ENCODE measurements at places on chromosomes 7 and 10.

DNA sequence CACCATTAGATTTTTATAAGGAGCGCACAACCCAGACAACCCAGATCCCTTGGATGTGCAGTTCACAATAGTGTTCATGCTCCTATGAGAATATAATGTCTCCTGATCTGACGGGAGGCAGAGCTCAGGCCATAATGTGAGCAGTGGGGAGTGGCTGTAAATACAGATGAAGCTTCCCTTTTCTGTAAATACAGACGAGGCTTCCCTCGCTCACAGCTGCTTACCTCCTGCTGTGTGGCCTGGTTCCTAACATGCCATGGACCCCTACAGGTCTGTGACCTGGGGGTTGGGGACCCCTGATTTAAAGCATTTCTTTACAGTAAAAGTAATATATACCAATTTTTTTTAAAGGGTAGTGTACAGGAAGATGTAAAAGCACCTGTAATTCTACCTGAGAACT is 33.2 kb downstream of the HELLS start:
- no peak for DNase-seq

GRCh38 chr10:2130705-2131305 is 393.5 kb upstream of the ADARB2 start:
- DNase-seq: no peak

- peak; percentile 70 for DNase-seq
Measured at GRCh38 chr7:14748461-14748860, 154.1 kb downstream of the DGKB start.

GRCh38 chr10:75191821-75192568 is 18.6 kb upstream of the VDAC2 start:
- peak; percentile 89 for DNase-seq

DNA sequence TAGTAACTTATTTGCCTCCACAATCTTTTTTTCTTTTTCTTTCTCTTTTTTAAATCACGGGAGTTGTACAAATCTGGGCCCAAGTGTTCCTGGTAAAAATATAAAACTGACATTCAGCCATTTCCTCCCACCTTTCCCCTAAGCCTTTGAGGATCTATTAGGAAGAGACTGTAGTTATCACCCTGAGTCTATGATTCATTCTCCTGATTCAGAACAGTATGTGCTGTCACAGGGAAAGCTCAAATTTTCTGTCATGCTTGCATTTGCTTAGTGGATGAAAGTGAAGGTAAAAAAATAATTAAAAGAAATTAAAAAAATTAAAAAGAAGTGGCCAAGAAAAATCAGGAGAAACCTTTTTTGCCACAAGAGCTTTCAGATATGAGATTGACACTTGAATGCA is 71.7 kb downstream of the KIF20B start:
- no peak for DNase-seq

DNA sequence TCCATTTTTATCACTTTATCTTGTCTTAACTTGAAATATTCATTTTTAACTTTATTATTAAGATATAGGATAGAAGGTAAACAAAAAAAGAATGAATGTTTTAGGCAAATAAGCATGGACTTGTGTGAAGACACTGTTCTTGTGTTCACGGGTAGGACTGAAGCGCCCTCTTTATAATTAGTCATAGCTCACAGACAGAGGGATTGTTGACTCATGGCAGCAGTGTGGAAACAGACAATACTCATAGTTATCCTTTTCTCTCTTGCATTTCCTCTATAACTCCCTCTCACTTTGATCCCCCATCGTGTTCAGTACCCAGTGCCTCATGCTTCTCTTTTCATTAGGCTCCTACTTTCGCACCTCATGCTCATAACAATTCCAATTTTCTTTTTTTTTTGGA is 731.8 kb downstream of the PHTF2 start:
- peak; percentile 77 for DNase-seq

- DNase-seq: no peak
Measured at GRCh38 chr10:47260505-47261111, 39.4 kb upstream of the GDF10 start.

Measured in fibroblast of skin of scalp (primary cell).